ENCODE measurements at places on chromosomes 2 and 18. TPM values are rescaled to one million over a fixed set of nuclear protein-coding genes. Genes with fewer than 3 reads are reported as not detected.

GRCh38 chr18:77765468-77765867 lies 515.8 kb downstream of the GALR1 start:
- no peaks in the 10 kb centered on the region for H3K4me1 ChIP-seq
- no peaks in the 10 kb centered on the region for H3K36me3 ChIP-seq
- no peaks in the 10 kb centered on the region for H3K27me3 ChIP-seq
- H3K4me3 ChIP-seq, result no peak overlapping the region
- DNase-seq, result no peak

DNA sequence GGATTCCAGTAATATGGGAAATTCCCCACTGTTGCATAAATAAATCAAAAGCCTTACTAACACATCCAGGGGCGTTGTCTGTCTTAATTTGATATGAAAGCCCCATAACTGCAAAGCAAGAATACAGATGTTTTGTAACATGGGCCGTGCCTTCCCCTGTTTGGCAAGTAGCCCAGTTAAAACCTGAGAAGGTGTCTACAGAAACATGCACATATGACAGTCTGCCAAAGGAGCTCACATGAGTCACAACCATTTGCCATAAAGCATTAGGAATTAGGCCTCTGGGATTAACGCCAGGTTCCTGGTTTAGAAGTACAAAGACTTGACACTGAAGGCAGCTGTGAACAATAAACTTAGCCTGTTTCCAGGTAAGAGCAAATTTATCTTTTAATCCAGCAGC lies 43.1 kb upstream of the LONRF2 start:
- H3K4me3 ChIP-seq, result no peak overlapping the region
- H3K27me3 ChIP-seq, result no peaks in the 10 kb centered on the region
- H3K4me1 ChIP-seq, result peaks cover 16% of the 10 kb centered on the region
- H3K27ac ChIP-seq, result peak overlapping the region; percentile 54
- DNase-seq, result no peak

GEN1 gene
- total RNA-seq, result 2.8 TPM

PRSS56 gene
- not detected for total RNA-seq

DNA sequence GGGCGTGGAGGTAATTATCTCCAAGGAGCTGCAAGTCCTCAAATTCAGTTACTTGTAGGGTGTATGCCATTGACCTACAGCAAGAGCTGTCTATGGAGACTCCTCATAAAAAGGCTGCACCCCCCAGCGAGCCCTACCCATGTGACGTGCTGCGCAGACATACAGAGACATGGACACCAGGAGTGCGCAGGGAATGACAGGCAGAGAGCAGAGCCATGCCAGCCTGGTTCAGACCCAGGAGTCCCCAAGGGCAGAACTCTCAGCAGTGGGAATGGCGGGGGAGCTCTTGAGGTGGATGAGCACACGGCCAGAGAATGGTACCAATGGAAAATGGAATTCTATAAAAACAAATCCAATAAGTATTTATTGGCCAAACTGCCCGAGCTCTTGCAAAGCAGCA lies 310.1 kb downstream of the MYCN start:
- H3K27ac ChIP-seq, result no peak overlapping the region
- DNase-seq, result no peak
- no peaks in the 10 kb centered on the region for H3K36me3 ChIP-seq
- H3K4me1 ChIP-seq, result no peaks in the 10 kb centered on the region
- H3K4me3 ChIP-seq, result no peak overlapping the region

- no peak for DNase-seq
- H3K4me3 ChIP-seq, result no peak overlapping the region
- no peak overlapping the region for H3K27ac ChIP-seq
- no peaks in the 10 kb centered on the region for H3K27me3 ChIP-seq
- no peaks in the 10 kb centered on the region for H3K36me3 ChIP-seq
Observed at GRCh38 chr2:104049981-104050380, 803.9 kb upstream of the POU3F3 start.

DNA sequence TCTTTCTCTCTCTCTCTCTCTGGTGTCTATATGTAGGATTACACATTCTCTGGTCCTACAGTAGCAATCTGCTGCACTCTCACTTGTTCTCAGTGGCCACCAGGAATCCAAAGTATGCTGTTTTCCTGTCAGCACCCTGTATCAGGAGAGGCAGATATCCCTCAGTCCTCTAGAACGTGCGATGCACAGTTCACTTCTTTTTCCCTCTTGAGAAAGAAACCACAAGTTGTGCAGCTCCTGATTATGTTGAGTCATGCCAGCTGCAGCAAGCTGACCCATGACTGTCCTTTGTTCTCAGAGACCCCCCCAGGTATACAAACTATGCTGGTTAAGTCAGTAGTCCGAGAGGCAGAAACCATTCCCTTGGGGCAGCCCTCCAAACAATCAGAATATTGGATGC lies 54.6 kb downstream of the LANCL1 start:
- H3K36me3 ChIP-seq, result no peaks in the 10 kb centered on the region
- H3K27ac ChIP-seq, result no peak overlapping the region
- no peak for DNase-seq

TUBA4B gene
- not detected for total RNA-seq

IL1R1 gene
- 52.2 TPM for total RNA-seq

GRCh38 chr2:38377050-38377828 lies at the start of gene ATL2:
TSS of gene ATL2 (minus strand) at chr2:38377273. CDS start at chr2:38377260, 13 bp downstream.
- H3K27me3 ChIP-seq, result no peaks in the 10 kb centered on the region
- peak within 1 kb of the TSS; percentile 99 for H3K27ac ChIP-seq
- peak; percentile 98 for DNase-seq
- H3K4me1 ChIP-seq, result peaks cover 44% of the 10 kb centered on the region

DNA sequence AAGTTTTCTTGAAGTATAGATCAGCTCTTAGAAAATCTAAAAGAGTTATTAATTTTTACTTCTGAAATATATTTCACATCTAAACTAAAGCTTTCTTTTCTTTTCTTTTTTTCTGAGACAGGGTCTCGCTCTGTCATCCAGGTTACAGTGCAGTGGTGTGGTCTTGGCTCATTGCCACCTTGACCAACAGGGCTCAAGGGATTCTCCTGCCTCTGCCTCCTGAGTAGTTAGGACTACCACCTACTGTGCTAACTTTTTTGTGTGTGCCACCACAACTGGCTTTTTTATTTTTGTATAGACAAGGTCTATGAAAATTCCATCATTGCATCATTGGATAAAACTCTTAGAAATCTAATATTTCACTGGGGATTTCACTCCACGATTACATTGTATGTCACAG lies 10.0 kb upstream of the ALPG start:
- no peak overlapping the region for H3K4me3 ChIP-seq
- no peak for DNase-seq
- peaks cover 6% of the 10 kb centered on the region for H3K27me3 ChIP-seq
- no peaks in the 10 kb centered on the region for H3K36me3 ChIP-seq
- H3K4me1 ChIP-seq, result no peaks in the 10 kb centered on the region

CDH20 gene
- under 0.01 TPM for total RNA-seq

- no peaks in the 10 kb centered on the region for H3K36me3 ChIP-seq
- no peak for DNase-seq
- no peak overlapping the region for H3K27ac ChIP-seq
Observed at GRCh38 chr2:29068513-29068912, 5.8 kb downstream of the PCARE start.
